ENCODE measurements at places on chromosomes 5 and 9. TPM values are rescaled to one million over a fixed set of nuclear protein-coding genes. Genes with fewer than 3 reads are reported as not detected.

FCN2 gene
- not detected for total RNA-seq

NMUR2 gene
- not detected for total RNA-seq

MBLAC2 gene
- 3.2 TPM for total RNA-seq

SOX30 gene
- total RNA-seq: not detected

HRH2 gene
- 0.46 TPM for total RNA-seq

GPX3 gene
- total RNA-seq: 12.1 TPM
